ENCODE measurements at places on chromosomes 12 and 14.

DNA sequence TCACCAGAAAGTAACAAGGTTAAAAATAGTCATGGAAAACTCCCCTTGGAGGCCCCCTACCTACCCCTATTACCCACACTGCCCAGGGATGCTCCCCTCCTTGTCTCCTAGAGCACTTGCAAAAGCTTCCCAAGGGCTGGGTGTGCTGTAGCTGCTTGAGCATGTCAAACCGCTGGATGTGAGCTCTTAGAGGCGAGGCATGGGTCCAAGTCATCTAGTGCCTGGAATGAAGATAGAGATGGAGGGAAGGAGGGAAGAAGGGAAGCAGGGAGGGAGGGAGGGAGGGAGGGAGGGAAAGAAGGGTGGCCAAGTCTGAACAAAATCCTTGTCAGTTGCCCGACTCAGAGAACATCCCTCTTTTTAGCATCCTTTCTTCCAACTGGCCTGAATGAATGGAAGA lies 43.1 kb downstream of the LTBP2 start:
- no peak for DNase-seq

- no peak for DNase-seq
These were observed 182.6 kb downstream of the SLC25A21 start for GRCh38 chr14:36989806-36990205.

DNA sequence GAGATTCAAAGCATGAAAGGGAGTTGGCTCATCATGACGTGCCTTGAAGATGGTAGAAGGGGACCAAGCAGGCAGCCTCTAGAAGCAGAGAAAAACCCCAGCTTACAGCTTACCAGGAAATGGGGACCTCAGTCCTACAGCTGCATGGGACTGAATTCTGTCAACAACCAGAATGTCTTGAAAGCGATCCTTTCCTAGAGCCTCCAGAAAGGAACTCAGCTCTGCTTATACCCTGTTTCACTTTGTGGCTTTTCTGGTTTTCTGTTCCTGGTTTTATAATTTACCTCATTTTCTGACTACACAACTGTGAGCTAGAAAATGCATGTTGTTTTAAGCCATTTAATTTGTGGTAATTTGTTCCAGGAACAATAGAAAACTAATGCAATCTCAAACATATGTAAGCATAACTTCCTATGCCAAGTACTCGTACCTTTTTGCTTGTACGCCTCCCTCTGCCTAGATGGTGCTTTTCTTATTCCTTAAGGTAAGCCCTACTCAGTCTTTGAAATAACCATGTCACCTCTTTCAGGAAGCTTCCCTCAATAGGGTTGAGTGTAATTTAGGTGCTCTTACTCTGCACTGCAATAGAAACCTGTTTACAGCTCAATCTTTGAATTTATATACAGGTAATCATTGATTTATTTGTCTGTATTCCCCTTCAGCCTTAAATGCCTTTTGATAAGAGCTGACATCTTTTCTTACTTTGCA lies 348.8 kb downstream of the TMEM117 start:
- no peak for DNase-seq

- no peak for DNase-seq
These were observed 60.7 kb upstream of the SAV1 start for GRCh38 chr14:50728836-50729235.

GRCh38 chr14:74535756-74536325 lies 42.3 kb downstream of the ISCA2 start:
- DNase-seq, result no peak

DNA sequence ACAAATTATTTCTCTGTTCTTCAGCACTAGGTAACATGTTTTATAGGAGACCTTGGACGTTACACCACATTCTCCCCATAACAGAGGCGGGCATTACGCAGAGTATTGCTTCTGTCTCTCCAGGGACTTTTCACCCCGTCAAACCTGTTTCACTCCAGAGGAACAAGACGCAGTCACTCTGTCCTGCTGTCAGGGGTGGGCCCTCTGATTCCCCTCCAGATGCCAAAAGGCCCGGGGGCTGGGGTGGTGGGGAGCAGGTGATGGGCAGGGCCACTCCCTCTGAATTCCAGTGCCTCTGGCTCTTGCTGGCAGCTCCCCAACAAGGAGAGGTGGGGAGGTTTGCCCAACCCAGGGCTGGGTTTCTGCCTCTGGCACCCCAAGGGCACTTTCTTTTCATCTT lies 71.9 kb downstream of the NTF3 start:
- DNase-seq, result no peak

DNA sequence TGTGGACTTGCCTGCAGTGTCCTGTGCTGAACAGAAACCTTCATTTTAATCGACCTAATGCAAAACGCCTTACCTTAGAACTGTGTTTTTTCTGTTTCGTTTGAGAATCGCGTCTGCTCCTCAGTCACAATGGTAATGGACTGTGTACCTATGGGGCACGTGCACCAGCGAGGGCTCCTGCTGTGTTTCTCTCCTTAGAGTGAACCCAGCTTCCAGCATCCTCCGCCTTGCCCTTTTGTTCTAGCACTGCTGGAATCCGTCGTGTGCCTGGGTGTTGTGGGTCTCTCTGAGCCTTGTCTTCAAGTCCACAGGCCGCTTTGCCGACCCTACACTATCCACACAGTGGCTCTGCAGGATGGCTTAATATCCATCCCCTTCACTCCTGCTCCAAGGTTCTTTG lies 3.6 kb downstream of the AMN start:
- no peak for DNase-seq

DNA sequence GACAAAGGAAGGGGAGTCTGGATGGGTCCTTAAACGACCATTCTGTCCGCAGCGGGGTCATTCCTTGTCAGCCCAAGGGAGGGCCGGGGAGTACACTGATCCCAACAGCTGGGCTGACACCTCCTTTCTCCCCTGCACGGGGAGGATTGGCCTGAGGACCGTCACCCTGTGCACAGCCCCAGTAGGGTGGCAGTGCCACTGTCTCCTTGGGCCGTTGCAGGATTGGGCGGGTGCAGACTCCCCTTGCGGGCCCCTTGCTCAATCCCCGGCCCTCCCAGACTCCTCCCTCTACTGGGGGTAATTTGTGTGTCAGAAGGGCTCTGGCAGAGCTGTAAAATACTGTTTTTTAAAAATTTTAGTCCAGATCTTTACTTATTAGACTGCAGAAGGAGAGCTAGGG lies 12.6 kb upstream of the AMN start:
- DNase-seq, result no peak

DNA sequence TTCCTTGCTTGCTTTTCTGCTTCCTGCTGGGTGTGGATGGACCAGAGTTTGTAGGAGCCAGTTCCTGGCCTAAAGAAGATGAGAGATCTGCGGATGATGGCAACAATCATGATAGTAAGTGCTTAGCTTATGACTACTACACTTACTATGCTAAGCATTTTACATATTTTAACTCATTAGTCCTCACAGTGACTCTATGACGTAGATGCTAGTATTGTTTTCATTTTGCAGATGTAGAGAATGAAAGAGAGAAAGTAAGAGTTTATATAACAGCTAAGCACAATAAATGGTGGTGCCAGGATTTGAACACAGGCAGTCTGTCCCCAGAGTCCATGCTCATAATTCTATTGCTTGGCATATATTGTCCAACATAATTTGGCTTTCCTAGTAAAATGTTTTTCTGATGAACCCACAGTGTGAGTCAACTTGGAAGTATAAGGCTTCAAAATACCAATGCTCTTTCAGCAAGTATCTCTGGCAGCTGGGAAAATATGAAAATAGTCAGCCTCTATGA lies 363.2 kb upstream of the DDHD1 start:
- DNase-seq, result no peak

- no peak for DNase-seq
These were observed 24.0 kb upstream of the RIN3 start for GRCh38 chr14:92489394-92490238.

DNA sequence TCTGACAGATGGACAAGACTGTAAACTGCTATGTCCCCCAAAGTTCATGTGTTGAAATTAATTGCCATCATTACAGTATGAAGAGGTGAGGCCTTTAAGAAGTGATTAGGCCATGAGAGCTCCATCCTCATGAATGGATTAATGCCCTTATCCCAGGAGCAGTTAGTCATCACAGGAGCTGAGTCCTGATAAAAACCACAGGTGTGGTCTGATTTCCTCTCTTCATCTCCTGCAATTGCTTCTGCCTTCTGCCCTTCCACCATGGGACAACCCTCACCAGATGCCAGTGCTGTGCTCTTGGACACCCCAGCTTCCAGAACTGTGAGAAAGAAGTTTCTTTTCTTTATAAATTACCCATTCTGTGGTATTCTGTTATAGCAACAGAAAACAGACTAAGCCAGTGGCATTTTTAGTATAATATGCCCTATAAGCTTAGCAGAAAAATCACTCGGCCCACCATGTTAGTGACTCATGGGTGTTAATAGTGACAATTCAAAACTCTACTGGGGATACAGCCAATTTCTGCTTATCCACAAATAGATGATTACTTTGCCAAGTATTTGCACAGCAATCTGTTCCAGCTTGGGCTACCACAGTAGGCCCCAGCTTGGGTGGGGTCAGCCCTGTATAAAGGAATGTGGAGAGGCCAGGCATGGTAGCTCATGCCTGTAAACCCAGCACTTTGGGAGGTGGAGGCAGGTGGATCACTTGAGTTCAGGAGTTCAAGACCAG lies 129.0 kb upstream of the BCL2L14 start:
- no peak for DNase-seq

- no peak for DNase-seq
These were observed 63.7 kb upstream of the DNM1L start for GRCh38 chr12:32615441-32615840.

DNA sequence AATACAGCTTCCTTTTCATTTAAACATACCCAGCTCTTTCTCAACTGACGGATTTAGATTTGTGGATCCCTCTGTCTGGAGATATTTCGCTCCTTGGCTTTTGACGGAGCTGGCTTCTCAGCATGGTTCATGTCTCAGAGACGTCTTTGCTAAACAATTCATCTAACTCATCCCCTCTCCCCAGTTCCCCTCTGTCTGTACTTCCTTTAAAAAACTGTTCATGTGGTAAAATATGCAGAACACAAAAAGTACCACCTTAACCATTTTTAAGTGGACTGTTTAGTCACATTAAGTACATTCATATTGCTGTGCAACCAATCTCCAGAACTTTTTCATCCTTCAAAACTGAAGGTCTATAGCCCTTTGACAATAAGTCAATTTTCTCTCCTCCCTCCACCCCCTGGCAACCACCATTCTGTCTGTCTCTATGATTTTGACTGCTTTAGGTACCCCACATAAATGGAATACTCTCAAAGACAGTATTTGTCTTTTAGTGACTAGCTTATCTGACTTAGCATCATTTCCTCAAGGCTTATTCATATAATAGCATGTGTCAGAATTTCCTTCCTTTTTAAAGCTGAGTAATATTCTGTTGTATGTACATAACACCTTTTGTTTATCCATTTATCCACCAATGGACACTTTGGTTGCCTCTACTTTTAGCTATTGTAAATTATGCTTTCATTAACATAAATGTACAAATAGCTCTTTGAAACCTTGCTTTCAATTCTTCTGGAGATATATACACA lies 399.8 kb upstream of the SOX5 start:
- no peak for DNase-seq

DNA sequence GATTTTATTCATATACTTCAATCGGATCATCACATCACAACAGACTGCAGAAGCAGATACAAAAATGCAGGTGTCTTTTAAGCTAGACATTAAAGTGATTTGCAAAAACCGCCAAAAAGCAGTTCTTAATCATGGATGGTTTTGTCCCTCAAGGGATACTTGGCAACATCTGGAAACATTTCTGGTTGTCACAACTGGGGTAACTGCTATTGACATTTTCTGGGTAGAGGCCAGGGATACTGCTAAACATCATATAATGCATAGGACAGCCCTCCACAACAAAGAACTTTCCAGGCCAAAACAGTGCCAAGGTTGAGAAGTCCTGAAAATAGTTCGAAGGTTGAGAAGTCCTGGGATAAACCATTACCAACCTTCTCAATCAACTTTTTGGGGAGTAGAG lies 101.8 kb upstream of the BBS10 start:
- DNase-seq, result no peak

- DNase-seq, result no peak
These were observed 47.0 kb downstream of the C12orf50 start for GRCh38 chr12:87982208-87982607.

DNA sequence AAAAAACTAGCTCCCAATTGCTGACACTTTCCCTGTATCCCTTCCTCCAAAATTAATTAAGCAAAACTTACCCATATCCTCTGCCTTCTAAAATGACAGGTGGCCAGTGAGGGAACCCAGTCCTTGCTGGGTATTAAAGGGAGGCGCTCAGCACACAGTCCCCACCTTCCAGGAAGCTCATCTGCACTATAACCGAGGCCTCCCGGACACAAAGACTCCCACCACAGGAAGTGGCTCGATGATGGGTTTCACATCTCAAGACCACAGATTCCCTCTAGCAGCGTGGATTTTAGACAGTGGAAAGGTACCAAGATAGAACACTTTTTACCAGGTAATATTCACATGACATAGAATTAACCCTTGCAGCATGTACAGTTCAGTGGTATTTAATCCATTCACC lies 126.8 kb upstream of the NCOR2 start:
- no peak for DNase-seq

DNA sequence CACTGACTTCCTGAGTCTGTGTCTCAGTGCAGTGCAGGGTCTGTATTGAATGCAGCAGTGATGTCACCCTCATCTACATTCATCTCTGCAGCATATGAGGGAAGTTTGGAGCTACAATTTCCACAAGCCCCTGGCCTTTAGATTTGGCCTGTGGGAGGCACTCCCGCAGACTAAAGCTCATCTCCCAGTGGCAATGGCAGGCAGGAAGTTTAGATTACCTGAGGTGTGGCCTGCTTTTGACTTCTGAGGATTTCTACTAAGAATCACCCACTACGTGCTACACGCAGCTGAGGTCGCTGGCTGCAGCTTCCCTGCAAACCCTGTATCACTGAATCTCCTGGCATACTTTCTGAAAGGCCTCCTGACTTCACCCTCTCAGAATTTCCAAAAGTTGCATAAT lies 202.2 kb upstream of the PRKD1 start:
- no peak for DNase-seq

GRCh38 chr14:87686746-87687145 lies 306.2 kb downstream of the GALC start:
- no peak for DNase-seq

- DNase-seq, result no peak
These were observed 905 bp downstream of the CISTR start for GRCh38 chr12:53750812-53751335.

GRCh38 chr12:78398750-78399149 lies 465.8 kb upstream of the SYT1 start:
- DNase-seq, result no peak

DNA sequence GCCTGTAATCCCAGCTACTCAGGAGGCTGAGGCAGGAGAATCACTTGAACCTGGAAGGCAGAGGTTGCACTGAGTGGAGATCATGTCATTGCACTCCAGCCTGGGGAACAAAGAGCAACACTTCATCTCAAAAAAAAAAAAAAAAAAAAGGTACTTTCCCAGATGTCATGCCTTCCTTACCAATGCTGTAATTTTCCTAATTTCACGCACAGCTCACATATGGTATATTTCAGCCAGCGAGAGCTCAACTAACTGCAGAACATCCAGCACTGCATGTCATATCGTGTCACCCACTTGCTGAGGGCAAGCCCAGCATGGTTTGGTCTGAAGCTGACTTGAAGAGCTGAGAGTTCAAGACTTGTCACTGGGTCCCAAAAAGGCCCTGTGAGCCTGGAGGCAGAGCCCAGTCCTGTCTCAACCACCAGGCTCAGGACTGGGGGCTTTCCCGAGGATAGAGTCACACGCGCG lies 29.0 kb downstream of the NFKBIA start:
- no peak for DNase-seq

- DNase-seq, result no peak
These were observed 53.7 kb downstream of the MAP3K9 start for GRCh38 chr14:70755655-70756054.
